Hepatocyte (in vitro differentiated cells): ENCODE measurements at places on chromosomes 16 and 17. TPM values are rescaled to one million over a fixed set of nuclear protein-coding genes. Genes with fewer than 3 reads are reported as not detected.

- H3K36me3 ChIP-seq, result no peaks in the 10 kb centered on the region
- no peaks in the 10 kb centered on the region for H3K27me3 ChIP-seq
- DNase-seq, result no peak
- no peak overlapping the region for H3K27ac ChIP-seq
These were observed 7.0 kb downstream of the CBFA2T3 start for GRCh38 chr16:88970050-88970449.

- H3K36me3 ChIP-seq, result no peaks in the 10 kb centered on the region
- no peak overlapping the region for H3K27ac ChIP-seq
- no peak overlapping the region for H3K4me3 ChIP-seq
- H3K27me3 ChIP-seq, result no peaks in the 10 kb centered on the region
These were observed 15.5 kb downstream of the ASIC2 start for GRCh38 chr17:33277436-33278100.

Gene LGALS9B
- polyA plus RNA-seq, result not detected in 2 replicates

DNA sequence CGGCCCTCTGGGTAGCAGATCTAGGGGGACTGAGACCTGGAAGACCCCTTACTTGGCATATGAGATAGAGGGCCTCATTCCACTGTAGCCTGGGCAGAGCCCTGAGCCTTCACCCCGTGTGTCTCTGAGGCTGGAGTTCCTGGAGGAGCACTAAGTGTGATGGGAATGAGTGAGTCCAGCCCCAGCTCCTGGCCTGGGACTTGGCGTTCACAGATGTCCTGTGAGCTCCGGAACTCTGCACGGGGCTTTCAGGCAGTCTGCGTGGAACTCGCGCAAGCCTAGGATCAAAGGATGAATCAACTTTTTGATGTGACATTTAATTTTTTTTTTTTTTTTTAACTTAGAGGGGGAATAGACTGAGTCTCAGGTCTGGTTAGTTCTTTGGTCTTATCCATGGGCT, 1.8 kb downstream of the NKD1 start:
- DNase-seq, result no peak
- H3K27ac ChIP-seq, result no peak overlapping the region
- H3K4me1 ChIP-seq, result peaks cover 10% of the 10 kb centered on the region
- peaks cover 7% of the 10 kb centered on the region for H3K27me3 ChIP-seq
- no peaks in the 10 kb centered on the region for H3K36me3 ChIP-seq

DNA sequence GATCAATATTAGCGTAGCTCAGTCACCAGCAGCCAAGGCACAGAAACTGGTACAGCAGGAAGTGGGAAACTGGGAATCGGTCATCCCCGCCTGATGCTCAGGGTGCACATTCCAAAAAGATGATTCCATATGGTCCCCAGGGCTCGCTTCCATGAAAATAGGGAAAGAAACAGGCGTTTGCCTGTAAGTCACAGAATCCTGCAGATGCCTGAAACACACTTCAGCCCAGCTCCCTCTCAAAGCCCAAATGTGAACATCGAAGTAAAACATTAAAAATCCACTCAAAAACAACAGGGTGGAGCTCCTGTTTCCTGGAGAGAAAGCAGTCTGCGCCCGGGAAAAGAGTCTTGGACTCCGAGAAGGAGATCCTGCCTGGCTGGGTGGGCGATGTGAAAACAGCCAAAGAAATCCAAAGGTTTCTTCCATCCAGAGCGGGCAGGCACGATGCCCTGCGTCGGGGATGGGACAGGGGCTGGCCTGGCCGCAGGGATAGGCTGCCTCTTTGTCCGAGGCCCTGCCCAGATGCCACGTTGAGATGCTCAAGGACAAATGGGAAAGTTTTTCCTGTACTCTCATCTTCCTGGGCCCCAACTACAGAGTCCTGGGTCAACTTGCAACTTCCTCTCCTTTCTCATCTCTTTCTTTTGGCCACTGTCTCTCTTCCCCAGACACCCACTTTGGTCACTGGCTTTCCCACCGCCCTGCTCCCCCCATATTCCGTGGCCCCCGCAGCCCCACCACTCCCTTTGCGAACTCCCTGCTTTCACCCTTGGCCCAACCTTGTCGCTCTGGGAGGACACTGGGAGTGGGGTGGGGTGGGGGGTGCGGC, 743 bp downstream of the WIPI1 start:
- peak overlapping the region; percentile 98 for H3K27ac ChIP-seq
- H3K27me3 ChIP-seq, result no peaks in the 10 kb centered on the region

GRCh38 chr17:72274614-72275013, 153.8 kb downstream of the SOX9 start:
- no peaks in the 10 kb centered on the region for H3K4me1 ChIP-seq
- H3K27ac ChIP-seq, result no peak overlapping the region
- no peak overlapping the region for H3K4me3 ChIP-seq
- H3K27me3 ChIP-seq, result no peaks in the 10 kb centered on the region

DNA sequence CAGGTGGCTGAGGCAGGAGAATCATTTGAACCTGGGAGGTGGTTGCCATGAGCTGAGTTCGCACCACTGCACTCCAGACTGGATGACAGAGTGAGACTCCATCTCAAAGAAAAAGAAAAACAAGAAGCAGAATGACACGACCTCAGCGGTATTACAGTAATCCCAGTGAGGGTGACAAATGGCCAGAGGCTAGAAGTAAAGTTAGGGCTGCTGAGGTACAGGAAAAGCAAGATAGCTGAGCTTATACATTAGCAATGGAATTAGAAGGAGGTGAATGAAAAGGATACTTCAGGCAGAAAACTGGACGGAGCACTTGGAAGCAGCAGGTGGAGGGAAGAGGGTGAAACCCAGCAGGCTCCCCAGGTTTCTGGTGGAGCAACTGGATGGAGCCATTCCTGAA, 26.1 kb upstream of the AMZ2 start:
- no peaks in the 10 kb centered on the region for H3K36me3 ChIP-seq
- H3K4me1 ChIP-seq, result no peaks in the 10 kb centered on the region

- H3K4me3 ChIP-seq, result no peak overlapping the region
- peaks cover 5% of the 10 kb centered on the region for H3K27me3 ChIP-seq
- no peak for DNase-seq
- H3K36me3 ChIP-seq, result no peaks in the 10 kb centered on the region
These were observed 39.4 kb downstream of the WSCD1 start for GRCh38 chr17:6109536-6109935.
